ENCODE measurements at places on chromosomes 1 and 21.
A peak's percentile ranks its signal among the peaks of the same experiment; 100 is the strongest.

DNA sequence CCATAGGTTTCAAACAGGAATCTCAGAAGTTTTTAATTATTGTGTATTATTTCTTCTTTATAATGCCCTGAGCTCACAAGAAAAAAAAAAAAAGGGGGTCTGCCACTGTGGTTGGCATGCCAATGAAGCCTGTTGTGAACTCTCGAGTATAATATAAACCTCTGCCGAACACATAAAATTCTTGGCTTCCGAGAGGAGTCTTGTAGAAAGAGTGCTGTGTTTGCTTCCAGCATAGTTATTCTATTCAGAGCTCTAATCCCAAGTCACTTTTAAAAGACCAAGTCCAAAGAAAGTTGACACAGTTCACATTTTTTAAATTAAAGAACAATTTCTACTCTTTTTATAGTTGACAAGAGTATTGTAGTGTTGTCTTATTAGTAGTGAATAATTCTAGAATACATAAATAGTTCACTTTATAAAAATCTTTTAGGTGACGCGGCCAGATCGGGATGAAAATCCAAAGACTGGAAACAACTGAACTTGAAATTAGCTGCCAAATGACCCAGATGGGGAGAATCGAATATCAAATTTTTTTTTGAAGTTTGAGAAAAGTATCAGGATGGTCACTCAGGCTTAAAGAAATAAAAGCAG lies 293.2 kb downstream of the DUSP10 start:
- no peak for DNase-seq

DNA sequence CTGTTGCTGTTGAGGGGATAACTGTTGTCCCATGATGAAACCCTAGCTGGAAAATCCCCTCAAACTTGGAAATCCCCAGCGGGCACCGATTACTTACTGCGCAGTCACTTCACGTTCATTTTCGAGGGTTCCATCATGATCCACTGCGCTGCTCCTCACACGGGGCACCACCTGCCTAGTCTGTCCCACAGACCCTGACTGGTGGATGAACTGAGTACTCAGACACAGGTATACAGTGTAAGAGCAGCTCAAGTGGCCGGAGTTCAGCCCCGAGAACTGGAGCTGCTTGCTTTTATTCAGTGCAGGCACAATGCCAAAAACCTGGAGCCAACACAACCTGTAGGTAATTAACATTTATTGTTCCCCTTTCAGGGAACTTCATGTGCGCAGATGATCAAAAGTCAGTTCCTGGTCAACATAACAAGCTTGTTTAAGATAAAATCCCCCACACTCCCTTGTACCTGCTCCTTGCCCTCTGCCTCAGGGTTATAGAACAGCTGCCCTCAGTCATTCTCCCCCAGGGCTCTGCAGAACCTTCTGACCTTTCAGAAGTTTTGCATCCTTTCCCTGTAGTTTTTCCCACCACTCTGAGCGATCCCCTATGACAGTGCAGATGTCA lies 46.5 kb upstream of the PRELP start:
- no peak for DNase-seq

GRCh38 chr1:247266053-247266452 lies 10.2 kb downstream of the VN1R5 start:
- DNase-seq, result no peak

- no peak for DNase-seq
Observed at GRCh38 chr1:6048179-6048867, 2.6 kb downstream of the KCNAB2 start.

DNA sequence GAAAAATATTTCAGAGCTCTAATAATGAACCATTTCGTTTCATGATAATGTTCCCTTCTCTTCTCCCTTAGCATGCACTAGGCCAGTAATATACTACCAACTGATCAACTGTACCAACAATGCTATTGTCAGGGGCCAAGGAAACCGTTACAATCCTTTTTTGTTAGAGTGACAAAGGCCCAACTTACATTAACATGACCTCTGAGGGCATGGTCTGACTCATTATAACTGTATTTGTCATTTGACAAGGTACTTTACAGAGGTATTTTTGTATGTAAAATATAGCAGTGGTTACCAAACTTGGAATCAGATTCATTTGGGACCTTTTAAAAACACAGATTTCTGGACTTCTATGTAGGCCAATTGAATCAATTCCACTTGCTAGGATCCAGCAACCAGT lies 102.6 kb upstream of the RRP15 start:
- no peak for DNase-seq

DNA sequence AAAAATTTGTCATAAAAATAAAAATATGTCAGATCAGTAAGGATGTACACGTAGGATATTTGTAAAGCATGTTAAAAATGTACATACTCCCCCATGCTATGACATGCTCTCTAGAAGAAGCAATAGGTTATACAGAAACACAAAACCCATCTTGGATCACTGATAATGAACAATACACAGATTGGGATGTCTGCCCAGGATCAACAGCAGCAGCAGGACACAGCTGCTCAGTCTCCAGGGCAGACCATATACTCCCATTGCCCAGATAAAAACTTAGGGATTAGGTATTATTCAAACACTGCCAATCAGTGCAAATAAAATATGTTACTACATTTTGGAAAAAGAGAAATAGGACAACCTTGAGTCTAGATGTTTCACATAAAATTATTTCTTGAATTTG lies 39.0 kb downstream of the DAB1 start:
- no peak for DNase-seq

DNA sequence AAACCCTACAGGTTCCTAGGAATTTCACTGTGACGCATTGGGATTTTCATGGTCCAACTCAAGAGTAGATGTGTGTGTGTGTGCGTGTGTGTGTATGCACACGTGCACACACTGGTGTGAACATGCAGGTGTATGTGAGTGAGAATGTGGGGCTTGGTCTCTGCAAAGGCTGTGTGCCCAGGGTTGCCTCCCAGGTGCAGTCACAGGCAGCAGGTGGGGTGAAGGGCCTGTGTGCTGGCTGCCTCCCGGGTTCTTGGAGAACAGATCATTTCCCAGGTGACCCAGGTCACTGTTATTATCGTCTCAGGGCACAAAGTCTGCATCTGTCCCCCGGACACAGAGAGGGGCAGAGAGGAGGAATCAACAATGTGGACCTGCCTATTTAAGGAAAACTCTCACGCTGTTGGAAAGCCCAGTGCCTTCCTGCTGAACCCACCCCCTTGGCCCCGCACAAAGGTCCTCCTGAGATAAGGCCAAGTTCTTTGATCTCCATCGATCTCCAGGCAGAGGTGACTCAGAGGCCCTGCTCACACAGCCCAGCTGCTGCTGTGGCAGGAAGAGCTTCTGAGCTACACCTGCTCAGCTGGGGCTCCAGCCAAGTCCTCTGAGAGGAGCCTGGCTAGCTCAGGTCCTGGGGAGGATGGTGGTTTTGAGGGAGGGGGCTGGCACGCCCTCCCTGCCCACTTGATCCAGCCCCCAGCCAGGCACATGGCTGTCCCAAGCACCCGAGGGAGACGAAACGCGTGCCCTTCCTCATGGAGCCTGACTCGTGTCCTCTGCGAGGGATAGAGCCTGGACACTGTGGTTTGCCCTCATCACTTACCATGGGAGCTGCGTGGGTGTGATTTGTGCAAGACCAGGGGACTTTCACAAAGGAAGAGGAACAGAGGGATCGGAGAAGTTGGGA lies 134.0 kb upstream of the ARHGEF16 start:
- no peak for DNase-seq

GRCh38 chr21:33273044-33273443 lies 6.9 kb downstream of the IL10RB start:
- no peak for DNase-seq

GRCh38 chr1:212077028-212077427 lies 41.5 kb downstream of the DTL start:
- DNase-seq, result no peak

DNA sequence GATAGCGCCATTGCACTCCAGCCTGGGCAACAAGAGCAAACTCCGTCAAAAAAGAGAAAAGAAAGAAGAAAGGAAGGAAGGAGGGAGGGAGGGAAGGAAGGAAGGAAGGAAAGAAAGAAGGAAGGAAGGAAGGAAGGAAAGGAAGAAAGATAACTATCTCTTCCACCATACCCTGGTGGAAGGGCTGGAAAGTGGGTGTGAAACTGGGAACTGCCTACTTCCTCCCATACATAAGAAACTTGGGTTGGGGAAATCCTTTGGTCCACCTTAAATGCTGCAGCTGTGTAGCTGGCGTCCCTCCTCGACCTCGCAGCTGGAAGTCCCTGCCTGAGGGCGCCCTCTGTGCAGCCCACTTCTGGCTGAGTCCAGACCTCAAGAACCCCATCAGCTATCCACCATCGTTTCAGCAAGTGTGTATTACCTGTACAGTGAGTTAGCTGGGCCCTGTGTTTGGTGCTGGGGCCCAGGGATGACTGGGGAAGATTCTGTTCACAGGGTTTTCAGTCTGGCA lies 4.6 kb upstream of the FAM167B start:
- DNase-seq, result peak; percentile 61

- peak; percentile 47 for DNase-seq
Observed at GRCh38 chr1:46532498-46533178, 18.8 kb downstream of the KNCN start.

DNA sequence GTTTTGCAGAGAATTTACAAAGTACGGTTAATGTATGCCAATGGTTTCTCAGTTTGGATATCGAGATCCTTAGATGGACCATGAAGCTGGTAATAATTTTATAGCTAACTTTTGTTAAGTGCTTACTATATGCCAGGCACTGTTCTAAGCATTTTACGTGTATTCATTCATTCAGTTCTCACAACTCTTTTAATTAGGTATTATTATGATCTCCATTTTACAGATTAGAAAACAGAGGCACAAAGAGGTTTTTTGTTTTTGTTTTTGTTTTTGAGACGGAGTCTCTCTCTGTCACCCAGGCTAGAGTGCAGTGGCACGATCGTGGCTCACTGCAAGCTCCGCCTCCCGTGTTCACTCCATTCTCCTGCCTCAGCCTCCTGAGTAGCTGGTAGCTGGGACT lies 7.2 kb downstream of the RPRD2 start:
- no peak for DNase-seq

- no peak for DNase-seq
Observed at GRCh38 chr1:33010932-33011731, 25.6 kb downstream of the AK2 start.

Data from Kasumi-1 (cell line).